Left renal cortex interstitium (tissue), 4 donors: ENCODE measurements at places on chromosomes 6 and 20. TPM values are rescaled to one million over a fixed set of nuclear protein-coding genes. Genes with fewer than 3 reads are reported as not detected.

- no peak for DNase-seq
Observed at GRCh38 chr20:39082622-39083398, 120.7 kb downstream of the DHX35 start.

Gene KIF6
- polyA plus RNA-seq: 4.3 TPM

DNA sequence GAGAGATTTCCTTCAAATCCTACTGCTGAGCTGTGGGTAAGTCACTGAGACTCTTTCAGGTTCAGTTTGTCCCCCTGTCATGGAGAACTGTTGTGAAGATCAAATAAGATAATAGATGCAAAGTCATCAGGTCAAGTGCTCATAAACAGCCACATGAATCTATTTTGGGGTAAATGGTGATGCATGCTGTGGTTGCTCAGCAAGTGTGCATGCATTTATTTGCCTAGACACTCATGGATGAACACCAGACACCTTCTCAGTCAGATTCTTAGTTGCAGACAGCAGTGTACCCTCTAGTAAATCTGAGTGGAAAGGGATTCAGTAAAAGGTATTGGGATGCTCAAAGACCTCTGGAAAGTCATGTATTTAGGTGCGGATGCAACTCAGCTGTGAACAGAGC, 168.0 kb upstream of the FOXA2 start:
- DNase-seq: no peak

GRCh38 chr20:35636095-35636494, 20.5 kb downstream of the SPAG4 start:
- DNase-seq: no peak

DNA sequence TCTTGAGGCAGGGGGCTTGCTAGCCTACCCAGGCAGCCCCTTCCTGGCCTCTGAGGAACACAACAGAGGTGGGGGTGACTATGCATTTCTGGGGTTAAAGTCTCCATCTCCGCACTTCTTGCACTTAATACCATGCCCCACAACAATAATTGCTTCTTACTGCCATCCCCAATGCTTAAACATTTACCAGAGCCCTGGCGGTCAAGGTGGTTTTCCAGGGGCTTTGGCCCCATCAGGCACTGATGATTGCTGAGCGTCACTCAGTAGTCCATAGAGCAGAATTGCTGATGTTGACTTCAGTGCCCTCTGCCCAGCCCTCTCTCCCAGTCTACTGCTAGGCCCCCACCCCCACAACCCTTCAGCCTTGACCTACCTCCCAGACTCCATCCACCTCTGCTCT, 32.5 kb upstream of the KCNK5 start:
- no peak for DNase-seq

- DNase-seq: no peak
Observed at GRCh38 chr20:61864481-61864880, 201.2 kb downstream of the TAF4 start.

- no peak for DNase-seq
Observed at GRCh38 chr20:34797012-34797995, 28.1 kb downstream of the NCOA6 start.

DNA sequence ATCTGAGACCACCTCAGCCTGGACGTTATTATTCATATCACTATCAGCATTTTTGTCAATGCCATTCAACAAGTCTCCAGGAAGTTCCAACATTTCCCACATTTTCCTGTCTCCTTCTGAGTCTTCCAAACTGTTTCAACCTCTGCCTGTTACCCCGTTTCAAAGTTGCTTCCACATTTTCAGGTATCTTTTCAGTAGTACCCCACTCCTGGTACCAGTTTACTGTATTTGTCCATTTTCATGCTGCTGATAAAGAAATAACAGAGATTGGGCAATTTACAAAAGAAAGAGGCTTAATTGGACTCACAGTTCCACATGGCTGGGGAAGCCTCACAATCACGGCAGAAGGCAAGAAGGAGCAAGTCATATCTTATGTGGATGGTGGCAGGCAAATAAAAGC, 565.5 kb downstream of the FRK start:
- DNase-seq: no peak

DNA sequence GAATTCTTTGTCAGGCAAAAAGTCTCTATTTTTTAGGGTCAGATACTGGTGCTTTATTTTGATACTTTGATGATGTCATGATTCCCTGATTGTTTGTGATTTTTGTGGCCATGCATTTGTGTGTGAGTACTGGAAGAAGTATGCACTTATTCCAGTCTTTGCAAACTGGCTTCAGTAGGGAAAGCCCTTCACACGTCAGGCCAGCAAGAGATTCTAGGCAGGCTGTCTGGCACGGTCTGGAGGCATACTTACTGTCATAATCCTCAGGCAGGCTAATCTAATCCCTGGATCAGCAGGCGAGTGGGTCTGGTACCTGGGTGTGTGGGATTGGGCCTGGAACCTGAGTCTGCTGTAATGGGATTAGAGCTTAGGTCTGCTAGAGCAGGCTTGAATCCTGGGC, 391.8 kb upstream of the MMS22L start:
- DNase-seq: no peak
